AG04450 (cell line): ENCODE measurements at places on chromosomes 1 and 21.

DNA sequence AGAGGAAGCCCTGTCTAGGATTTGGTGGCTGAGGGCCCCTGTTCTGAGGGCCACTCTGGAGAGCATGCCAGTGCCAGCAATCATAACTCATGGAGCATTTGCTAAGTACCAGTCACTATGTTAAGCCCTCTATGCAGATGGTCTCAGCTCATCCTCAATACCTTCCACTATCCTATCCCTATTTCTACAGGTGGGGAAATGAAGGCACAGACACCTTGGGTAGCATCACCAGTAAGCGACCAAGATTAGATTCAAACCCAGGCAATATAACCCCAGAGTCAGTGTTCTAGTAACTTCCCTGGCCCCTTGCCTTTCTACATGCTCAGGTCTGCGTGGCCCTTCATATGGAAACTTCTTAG, 7.9 kb upstream of the NBPF1 start:
- no peak for DNase-seq

GRCh38 chr1:86616871-86617270, 70.0 kb downstream of the CLCA4 start:
- no peak for DNase-seq

DNA sequence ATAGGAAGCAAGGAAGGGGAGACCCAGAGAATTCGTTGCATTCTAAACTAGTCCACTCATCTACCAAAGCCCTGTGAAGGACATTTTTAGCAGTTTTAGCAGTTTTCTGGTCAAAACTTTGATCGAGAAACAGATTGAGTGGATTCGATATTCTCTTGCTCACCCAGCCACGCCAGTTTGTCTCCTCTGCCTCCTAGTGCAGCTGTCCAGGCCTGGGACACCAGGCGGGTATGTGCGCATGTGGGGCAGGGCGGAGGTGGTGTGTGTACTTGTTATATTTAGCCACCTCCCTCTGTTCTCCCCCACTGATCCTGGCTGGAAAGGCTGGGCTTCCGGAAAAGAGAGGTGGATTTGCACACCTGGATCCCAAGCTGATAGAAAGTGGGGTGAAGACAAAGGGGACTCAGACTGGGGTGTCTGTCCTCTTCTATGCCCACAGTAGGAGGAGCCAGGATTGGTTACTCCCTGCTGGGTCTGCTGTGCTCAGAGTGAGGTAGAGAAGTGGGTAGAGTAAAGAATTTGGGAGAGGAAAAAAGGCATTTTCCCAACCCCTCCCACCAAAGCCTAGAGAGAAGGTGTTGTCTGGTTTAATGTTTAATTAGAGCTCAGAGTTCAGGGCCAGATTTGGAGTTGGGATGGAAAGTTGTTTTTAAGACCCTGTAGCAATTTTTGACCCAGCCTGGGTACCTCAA, 3.8 kb downstream of the LMNA start:
- DNase-seq, result no peak

GRCh38 chr1:8314346-8315280, 3.3 kb upstream of the SLC45A1 start:
- peak; percentile 52 for DNase-seq

- DNase-seq, result no peak
These were observed 45.4 kb upstream of the LAMC2 start for GRCh38 chr1:183140633-183141032.

- no peak for DNase-seq
These were observed 389.8 kb upstream of the LYPLAL1 start for GRCh38 chr1:218783916-218784315.

- DNase-seq, result no peak
These were observed at the start of gene NR0B2 for GRCh38 chr1:26913754-26914619. Gene NR0B2 (minus strand): TSS chr1:26913975. CDS start chr1:26913940, 35 bp downstream.

- no peak for DNase-seq
These were observed 3.1 kb upstream of the SIM2 start for GRCh38 chr21:36695671-36696389.

DNA sequence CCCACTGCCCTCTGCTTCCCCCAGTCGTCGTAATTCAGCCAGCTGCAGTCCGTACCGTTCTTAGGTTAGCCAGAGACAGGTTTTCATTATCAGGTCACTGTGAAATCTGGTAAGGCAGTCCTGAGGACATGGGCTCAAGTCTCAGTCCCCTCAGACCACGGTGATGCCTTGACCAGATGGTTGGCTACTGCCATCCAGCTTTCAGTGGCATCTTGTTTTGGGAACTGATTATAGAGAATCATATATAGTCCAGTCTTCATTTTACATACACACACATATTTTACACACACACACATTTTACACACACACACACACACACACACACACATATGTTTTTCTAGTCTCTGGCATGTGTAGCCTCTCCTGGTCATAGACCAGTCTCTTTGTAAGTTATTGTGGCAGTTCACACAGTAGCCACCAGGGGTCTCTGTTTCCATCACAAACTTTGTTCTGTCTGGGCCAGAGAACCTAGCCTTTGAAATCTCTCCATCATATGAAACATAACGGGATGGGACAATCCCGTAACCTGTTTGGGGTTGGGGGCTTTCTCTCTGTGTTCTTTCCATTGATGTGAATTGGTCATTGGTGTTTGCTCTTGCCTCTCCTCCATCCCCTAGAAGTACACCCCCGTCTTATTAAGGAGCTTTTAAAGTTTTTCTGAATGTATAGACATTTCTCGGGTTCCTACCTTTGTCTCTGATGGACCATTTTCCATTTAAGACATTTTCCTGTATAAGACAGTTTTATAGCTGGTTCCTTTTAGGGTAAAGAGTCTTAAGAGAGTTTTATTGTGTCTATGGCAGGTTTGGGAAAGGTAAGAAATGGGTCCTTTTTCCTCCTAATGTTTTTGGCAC, 8.4 kb upstream of the IKBKE start:
- DNase-seq, result peak; percentile 41

GRCh38 chr1:57122031-57122430, 156.2 kb upstream of the C8B start:
- DNase-seq, result no peak

DNA sequence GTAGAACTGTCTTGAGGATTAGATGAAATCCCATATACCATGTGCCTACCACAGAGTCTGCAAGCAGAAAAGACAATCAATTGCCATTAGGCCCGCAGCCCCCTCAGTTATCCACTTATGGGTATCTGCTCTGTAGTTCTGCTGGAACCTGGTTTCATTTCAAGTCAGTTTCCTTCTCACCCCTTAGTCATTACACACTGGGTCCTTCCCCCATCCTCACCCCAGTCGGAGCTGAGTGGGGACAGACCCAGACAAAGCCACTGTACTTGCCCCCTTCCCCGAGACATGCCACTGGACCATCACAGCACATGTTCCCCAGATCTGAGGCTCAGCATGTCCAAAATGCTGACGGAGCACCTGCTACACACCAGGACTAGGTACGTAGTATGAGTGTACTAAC, 21.2 kb downstream of the PGLYRP3 start:
- DNase-seq, result no peak

- DNase-seq, result no peak
These were observed 11.4 kb upstream of the CCDC17 start for GRCh38 chr1:45635211-45635610.

DNA sequence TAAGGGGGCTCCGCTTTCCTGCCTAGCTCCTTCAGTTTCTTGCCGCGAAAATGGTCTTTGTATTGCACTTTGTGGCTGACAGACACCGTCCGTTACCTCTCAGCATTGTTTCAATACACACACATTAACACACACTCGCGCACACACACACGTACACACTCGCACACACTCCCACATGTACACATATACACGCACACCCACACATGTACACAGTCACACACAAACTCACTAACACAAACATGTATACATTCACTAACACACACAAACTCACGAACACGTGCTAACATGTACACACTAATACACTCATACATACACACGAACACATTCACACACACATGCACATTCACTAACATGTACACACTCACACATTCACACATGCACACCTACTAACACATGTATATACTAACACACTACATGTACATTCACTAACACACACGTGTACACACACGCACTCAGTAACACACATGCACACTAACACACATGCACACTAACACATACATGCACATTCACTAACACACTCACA, 48.9 kb downstream of the PSMG1 start:
- DNase-seq, result no peak

DNA sequence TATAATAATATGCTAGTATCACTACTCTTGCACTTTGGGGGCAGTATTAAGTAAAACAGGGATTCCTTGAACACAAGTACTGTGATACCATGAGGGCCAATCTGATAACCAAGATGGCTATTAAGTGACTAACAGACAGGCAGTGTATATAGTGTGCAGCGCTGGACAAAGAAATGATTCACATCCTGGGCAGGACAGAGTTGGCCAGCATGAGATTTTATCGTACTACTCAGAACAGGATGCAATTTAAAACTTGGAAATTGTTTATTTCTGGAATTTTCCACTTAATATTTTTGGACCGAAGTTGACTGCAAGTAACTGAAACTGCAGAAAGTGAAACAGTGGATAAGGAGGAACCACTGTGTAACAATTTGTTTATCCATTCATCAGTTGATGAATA, 74.6 kb downstream of the DNTTIP2 start:
- peak; percentile 67 for DNase-seq

DNA sequence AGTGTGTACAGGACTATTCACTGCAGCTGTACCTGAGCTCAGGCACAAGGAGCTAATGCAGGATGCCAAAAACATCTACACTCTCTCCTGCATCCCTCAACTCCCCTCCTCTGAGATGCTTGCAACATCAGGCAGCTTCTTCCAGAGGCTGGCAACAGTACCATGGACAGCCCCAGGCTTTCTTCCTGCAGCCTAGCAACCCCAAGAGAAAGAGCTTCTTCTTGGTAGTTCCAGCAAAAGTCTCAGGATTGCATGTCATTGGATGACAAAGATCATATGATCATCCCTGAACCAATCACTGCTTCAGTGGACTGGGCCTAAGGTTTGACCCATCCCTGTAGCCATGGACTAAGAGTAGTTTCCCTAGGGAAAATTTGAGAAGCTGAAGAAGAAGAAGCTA, 46.7 kb downstream of the CAMK2N1 start:
- DNase-seq, result no peak

GRCh38 chr21:37460196-37460595, 93.6 kb downstream of the DYRK1A start:
- DNase-seq, result no peak

- DNase-seq, result peak; percentile 87
These were observed 2.0 kb downstream of the ADAMTS1 start for GRCh38 chr21:26842974-26843932.

- no peak for DNase-seq
These were observed 19.3 kb downstream of the EPHB2 start for GRCh38 chr1:22729912-22730311.

DNA sequence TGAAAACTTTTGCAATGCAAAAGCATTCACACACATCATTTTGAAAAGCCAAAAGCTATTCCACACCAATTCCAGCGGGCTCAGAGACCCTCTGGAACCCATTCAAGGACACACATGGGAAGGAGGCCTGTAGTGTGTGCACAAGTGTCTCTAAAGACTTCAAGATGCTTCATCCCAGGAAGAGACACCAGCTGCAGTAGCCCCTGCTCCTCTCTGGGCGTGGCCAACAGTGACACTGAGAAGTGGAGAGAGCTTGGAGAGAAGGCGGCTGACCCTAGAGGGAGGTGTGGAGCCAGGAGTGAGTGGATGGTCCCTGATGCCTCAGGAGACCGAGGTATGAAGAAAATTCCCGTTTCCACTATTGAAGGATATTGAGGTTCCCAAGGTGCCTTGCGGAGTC, 14.9 kb upstream of the TNNI1 start:
- no peak for DNase-seq

- DNase-seq, result no peak
These were observed 55.0 kb upstream of the SYT6 start for GRCh38 chr1:114208714-114209113.

- no peak for DNase-seq
These were observed 514.2 kb upstream of the ZP4 start for GRCh38 chr1:238404921-238405320.
